Foreskin melanocyte (primary cell): ENCODE measurements at places on chromosomes 4 and X.

DNA sequence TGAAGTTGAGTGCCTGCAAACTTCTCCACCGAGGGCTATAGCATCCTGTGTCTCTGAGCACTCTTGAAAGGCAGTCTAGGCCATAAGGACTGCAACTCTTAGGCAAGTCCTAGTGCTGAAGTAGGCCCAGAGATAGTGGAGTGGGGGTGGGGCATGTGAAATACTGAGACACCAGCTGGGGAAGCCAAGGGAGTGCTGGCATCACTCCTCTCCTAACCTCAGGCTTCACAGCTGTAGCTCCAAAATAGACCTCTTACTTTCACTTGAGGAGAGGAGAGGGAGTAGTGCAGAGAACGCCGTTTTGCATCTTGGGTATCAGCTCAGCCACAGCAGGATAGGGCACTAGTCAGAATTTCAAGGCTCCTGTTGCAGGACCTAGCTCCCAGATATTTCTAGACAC is 56.2 kb upstream of the CYSLTR1 start:
- no peak for DNase-seq

- DNase-seq = peak; percentile 16
Observed at GRCh38 chr4:79917246-79917645, 155.8 kb downstream of the ANTXR2 start.

DNA sequence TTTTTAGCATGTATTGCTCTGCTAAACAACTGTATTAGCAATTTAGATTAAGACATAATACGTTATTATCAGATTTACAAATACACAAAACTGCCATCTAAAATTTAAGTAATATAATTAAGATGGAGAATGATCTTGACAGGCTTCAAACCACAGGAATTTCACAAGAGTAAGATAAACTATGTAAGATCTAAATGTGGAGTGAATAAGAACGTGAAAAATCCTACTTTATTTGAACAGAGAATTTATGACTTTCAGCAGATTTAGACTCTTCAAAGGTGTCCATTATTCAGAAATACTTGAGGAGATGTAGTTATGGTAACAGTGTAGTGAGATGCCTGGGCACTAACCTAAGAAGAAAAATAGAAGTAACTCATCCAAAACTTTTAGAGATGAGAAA is 73.2 kb downstream of the SLC4A4 start:
- no peak for DNase-seq

DNA sequence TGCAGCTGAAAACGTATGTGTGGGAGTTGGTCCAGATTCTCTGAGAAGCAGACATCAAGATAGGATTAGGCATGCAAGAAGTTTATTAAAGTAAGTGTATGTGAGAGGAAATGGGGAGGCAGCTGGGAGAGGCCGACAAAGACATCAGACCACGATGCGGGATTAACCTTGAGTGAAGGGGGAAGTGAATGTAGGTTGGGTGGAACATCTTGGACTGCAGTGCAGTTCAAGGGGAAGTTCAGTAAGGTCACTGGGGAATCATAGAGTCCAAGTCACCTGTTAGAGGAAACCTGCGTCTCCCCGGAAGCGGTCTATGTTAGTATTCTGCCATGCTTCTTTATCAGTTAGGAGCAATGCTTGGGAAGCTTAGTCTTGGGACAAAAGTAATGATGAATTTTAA is 22.0 kb downstream of the CXCL8 start:
- DNase-seq = no peak

GRCh38 chrX:24963823-24964222 is 51.9 kb downstream of the ARX start:
- DNase-seq = no peak

DNA sequence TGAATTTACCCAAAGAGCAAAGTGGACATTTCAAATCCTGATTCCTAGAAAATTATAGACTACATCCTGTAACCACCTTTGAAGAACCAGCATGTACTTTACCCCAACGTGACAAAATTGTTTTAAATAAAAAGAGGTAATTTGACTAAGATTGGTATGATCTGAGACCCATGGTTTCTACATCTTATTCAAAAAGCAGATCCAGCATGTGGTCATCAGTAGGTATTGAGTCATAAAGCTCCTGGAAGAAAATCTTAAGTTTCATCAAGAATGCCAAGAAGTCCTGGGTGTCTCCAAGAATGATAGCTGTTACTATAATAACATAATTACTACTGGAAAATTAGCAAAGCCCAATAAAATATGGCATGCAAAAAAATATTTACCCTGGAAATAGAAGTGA is 61.8 kb downstream of the NFKB1 start:
- DNase-seq = no peak

GRCh38 chrX:119507206-119507605 is 39.0 kb downstream of the SLC25A5 start:
- no peak for DNase-seq

DNA sequence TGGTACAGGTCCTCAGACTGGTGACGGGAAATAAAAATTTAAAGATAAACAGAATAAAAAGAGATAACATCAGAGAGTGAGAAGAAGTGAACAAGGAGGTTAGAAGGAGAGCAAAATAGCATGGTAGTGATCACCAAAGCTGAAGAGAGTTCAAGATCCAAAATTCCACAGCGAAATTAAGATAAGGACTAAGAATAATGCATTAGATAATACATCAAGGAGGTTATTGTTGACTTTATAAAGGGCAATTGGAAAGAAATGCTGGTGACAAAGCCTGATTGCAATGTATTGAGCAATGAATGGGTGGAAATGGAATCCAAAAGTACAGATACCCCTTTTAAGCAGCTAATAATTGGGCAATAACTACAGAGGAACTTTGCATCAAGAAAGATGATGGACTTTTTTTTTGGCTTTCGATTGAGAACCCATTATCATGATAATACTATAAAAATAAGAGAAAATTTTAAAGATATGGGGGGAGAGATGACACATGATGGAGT is 101.6 kb upstream of the MAP9 start:
- DNase-seq = peak; percentile 10

DNA sequence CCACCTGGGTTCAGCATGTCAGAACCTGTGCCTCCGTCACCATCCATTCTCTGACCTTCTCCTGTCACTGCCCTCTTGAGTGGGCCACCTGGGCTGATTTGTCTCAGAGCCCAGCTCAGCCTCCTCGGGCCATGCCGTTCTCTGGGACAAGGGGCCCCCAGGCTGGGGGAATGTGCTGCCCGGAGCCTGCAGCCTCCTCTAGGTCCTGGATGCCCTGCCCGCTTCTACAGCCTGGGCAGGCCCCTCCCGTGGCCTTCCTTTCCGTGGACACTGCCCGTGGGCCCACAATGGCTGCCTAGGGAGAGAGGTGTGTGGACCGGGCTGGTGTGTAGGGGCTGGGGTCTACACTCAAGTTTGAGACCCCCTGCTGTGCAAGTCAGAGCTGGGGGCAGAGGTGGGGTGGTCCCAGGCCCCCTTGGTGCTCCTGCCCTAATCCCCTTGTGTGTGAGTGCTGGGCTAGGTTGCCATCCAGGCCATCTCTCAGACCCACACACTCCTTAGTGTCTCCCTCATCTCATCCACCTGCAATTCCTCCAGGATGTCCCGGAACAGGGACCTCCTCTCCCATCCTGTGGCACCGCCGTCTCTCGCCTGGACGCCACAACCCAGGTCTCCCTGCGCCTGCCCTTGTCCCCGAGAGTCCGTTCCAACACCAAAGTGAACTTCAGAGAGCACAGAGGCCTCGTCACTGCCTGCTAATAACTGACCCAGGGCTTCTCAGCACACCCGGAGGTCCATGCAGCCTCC is 12.4 kb downstream of the PSAPL1 start:
- DNase-seq = no peak

GRCh38 chr4:151238477-151238876 is 38.5 kb upstream of the PRSS48 start:
- DNase-seq = no peak

DNA sequence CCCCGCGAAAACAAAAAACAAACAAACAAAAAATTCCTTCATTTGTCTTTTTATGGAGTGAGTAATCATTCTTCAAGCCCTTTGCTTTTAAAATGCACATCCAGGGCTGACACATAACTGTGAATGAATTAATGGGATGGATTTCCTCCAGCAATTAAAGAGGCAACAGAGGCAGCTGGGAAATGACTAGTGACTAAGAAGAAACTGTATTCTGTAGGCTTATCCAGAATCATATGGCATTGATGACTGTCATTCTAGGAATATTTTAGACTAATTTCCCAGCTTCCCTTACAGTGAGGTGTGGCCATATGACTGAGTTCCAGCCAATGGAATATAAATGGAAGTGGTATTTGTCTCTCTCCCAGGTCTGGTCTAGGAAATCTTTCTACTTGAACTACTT is 46.8 kb upstream of the PDE5A start:
- DNase-seq = no peak

- DNase-seq = no peak
Observed at GRCh38 chrX:102627640-102628039, 23.6 kb upstream of the GPRASP1 start.

DNA sequence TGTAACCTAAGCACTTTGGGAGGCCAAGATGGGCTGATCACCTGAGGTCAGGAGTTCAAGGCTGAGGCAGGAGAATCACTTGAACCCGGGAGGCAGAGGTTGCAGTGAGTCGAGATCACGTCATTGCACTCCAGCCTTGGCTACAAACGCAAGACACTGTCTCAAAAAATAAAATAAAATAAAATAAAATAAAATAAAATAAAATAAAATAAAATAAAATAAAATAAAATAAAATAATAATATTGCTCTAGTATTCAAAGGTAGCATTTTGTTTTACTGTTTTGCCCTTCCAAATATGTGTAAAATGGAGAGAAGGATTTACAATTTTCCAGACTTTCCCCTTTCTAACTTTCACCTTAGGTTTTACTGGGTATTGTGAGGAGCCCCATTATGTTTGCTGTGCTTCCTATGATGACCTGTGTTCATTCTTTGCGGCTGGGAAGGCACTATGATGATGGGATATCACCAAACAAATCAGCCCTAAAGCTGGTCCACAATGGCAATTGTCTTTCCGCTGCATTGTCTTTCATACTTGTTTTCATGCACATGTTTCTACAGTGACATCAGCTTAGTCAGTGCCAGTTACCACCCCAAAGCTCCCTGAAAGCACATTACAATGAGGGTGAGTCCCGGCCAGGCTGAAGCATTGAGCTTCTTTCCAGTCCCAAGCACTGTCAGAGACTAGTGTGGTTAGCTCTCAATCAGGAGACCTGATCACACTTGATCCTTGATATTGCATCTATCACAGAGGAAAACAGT is 50.8 kb downstream of the DTHD1 start:
- no peak for DNase-seq

- DNase-seq = no peak
Observed at GRCh38 chr4:78567500-78568060, 16.0 kb downstream of the ANXA3 start.

DNA sequence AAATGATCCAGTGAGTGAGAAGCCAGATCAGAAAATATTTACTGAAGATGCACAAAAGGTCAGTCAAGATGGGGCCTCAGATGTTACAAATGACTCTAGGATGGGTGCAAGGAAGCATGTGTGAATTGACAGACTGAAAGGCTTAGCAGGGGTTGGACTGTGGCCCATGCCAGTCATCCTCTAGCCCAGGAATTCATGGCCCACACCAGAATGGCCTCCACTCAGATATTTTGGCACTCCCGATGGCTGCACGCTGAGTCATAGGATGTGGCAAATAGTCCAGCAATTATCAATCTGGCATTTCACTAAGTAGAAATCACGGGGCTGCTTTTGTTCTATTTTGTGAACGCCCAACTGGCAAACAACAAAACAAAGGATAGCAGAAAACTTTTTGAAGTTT is 406.5 kb downstream of the IQCM start:
- DNase-seq = peak; percentile 94

DNA sequence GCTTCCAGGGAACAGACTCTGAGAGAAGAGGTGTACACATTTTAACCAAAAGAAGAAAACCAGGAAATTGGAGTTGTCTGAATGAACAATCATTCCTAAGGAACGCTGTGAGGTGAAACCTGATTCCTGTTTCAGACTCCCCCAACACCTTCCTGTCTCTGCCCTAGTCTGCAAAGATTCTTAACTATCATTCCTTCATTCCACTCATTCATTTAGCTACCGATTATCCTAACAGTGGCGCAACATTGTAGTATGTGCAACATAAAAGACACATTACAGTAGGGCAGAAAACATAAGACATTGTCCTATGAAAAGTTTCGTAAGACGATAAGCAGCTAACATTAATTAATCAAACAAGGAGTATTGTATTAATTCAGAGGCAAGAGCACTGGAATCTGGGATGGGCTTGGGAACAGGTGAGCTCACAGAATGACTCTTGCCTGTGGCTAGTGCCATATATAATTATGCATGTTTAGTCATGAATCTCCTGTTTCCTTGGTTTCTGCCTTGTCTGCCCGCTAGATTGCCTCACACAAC is 23.8 kb upstream of the ADH7 start:
- DNase-seq = no peak

DNA sequence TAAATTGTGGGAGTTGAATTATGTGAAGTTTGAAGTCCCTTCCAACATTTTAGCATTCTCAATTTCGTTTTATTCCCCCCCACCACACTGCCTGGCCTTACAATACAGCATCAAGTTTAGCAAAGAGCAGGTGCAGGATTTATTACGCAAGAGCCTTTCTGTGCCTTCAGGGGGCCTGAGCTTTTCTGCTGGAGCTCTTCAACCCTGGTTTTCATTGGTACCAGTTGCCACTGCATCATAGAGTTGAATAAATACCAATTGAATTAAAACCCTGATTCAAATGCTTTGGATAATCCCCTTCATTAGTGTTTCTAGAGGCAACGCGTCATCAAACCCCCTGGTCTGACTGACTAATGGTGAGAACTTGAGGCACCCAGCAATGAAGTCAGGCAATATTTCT is 43.6 kb upstream of the KIT start:
- DNase-seq = no peak

DNA sequence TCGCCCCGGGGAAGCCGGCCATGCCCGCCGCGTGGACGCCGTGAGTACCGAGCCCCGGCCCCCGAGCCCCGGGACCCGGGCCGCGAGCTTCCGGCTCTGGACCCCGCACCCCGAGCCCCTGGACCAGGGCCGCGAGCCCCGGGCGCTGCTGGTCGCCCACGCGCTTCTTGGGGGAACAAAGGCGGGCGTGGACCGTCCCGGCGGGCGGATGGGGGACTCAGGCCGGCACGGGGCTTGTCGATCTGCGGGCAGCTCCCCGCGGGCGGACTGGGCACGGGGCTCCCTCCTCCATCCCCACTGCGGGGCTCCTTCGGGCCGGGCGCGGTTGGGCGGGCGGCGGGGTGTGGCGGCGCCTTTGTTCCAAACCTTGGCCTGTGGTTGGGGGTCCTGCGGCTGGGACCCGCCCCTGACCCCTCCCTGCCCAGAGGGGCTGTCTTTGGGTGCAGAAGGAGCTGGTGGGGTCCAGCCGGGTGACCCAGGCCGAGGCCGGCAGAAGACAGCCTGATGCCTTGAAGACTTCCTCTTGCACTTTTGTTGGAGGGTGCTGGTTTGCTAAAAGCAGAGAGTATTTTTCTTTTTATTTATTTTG is 25.2 kb upstream of the ADD1 start:
- DNase-seq = no peak

- DNase-seq = peak; percentile 11
Observed at GRCh38 chrX:100895365-100896075, 21.4 kb upstream of the NOX1 start.

GRCh38 chr4:68324519-68325262 is 25.2 kb downstream of the YTHDC1 start:
- no peak for DNase-seq
